ENCODE measurements at places on chromosomes 1 and 21. TPM values are rescaled to one million over a fixed set of nuclear protein-coding genes. Genes with fewer than 3 reads are reported as not detected.

Gene PEAR1
- 10.8 TPM for total RNA-seq

GRCh38 chr1:63087966-63088365, 234.4 kb upstream of the FOXD3 start:
- no peaks in the 10 kb centered on the region for H3K36me3 ChIP-seq
- DNase-seq, result no peak
- H3K27ac ChIP-seq, result no peak overlapping the region

Gene IL12RB2
- 0.22 TPM for total RNA-seq

- no peak overlapping the region for H3K27ac ChIP-seq
- no peak for DNase-seq
- H3K4me1 ChIP-seq, result no peaks in the 10 kb centered on the region
- no peaks in the 10 kb centered on the region for H3K36me3 ChIP-seq
Observed at GRCh38 chr1:90728502-90729287, 11.6 kb upstream of the BARHL2 start.

Gene CAMK1G
- not detected for total RNA-seq

Gene ITLN2
- 0.20 TPM for total RNA-seq

DNA sequence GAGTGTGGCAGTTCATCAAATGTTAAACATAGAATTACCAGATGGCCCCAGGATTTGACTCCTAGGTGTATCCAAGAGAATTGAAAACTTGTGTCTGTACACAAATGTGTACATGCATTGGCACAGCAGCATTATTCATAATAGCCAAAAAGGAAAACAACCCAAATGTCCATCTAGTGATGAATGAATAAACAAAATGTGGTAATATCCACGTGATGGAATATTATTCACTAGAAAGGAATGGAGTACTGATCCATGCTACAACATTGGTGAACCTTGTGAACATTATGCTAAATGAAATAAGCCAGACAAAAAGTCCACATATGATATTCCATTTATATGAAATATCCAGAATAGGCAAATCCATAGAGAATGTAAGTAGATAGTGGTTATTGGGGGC, 77.7 kb downstream of the RAVER2 start:
- H3K4me3 ChIP-seq, result no peak overlapping the region
- no peak overlapping the region for H3K27ac ChIP-seq
- H3K27me3 ChIP-seq, result no peaks in the 10 kb centered on the region
- DNase-seq, result no peak
- no peaks in the 10 kb centered on the region for H3K36me3 ChIP-seq
- no peaks in the 10 kb centered on the region for H3K4me1 ChIP-seq

DNA sequence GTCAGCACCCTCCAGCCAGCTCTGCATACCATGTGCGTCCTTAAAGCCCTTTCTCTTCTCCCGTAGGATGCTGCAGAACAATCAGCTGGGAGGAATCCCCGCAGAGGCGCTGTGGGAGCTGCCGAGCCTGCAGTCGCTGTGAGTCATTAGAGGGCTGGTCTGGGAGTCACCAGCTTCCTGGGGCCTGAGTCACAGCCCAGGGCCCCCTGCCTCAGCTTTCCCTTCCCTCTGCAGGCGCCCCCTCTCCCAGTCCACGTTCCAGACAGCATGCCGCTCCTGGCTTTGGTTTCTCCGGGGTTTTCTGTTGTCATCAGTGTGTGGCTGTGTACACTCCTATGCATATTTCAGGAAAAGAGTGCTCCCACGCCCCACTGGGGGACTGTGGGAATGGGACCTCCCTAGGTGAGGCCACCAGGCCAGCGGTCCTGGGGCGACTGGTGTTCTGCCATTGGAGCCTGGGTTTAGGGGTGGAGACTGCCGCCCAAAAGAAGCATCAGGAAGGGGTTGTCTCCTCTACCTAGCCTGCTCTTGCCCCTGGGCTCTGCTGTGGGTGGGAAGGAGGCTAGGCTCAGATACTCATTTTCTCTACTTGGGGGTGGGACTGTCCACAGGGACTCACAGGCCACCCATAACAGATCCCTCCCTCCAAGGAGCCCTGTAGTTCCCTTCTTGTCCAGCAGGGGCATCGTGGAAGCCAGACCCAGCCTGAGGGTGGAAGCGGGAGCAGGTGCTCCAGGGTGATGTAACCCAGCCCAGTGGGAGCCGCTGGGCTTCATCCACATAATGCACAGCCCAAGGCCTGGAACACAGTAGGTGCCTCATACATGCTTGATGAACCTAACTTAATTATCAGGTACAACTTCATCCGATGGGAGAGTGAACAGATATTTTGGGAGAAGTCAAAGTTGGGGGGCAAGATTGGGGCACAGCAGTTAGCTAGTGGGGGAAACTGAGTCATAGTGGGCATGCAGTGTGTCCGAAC, 42.5 kb downstream of the LGR6 start:
- H3K4me3 ChIP-seq, result peak overlapping the region; percentile 26
- peaks cover 30% of the 10 kb centered on the region for H3K4me1 ChIP-seq
- peak overlapping the region; percentile 37 for H3K27ac ChIP-seq
- H3K36me3 ChIP-seq, result no peaks in the 10 kb centered on the region
- peaks cover 12% of the 10 kb centered on the region for H3K27me3 ChIP-seq
- DNase-seq, result peak; percentile 86

DNA sequence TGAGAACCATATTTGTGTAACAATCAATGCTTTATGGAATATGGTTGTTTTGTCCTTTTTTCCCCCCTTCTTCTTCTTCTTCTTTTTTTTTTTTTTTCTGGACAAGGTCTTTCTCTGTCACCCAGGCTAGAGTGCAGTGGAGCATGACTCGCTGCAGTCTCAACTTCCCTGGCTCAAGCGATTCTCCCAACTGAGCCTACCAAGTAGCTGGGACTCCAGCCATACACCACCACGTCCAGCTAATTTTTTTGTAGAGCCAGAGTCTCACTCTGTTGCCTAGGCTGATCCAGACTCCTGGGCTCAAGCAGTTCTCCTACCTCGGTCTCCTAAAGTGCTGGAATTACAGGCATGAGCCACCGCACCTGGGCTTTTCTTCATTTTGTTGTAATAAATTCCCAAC, 86.7 kb downstream of the FMN2 start:
- H3K27ac ChIP-seq, result no peak overlapping the region
- no peak overlapping the region for H3K4me3 ChIP-seq
- H3K27me3 ChIP-seq, result no peaks in the 10 kb centered on the region
- no peak for DNase-seq
- H3K4me1 ChIP-seq, result no peaks in the 10 kb centered on the region
- no peaks in the 10 kb centered on the region for H3K36me3 ChIP-seq

DNA sequence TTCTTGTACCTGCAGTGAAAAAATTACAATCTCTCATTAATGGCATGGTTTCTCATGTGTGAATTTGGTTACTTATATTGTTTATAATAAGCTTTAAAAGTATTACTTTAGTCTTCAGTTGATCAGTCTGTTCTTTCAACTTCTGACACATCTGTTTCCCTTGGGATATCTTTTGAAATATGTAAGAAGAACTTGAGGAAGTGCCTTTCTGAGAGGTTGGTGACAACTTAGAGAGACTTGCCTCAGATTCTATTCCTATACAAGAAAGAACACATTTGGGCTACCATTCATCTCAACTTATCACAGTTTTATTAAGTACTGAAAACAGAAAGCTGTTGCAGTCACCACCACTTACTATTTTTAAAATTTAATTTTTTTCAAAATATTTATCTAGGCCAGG, 8.1 kb downstream of the AKNAD1 start:
- H3K27me3 ChIP-seq, result no peaks in the 10 kb centered on the region
- DNase-seq, result no peak
- no peaks in the 10 kb centered on the region for H3K4me1 ChIP-seq
- no peak overlapping the region for H3K4me3 ChIP-seq
- H3K36me3 ChIP-seq, result no peaks in the 10 kb centered on the region

Gene ZMPSTE24
- total RNA-seq, result 39.6 TPM

Gene OR2T33
- not detected for total RNA-seq

- no peaks in the 10 kb centered on the region for H3K4me1 ChIP-seq
- H3K27ac ChIP-seq, result no peak overlapping the region
- no peaks in the 10 kb centered on the region for H3K36me3 ChIP-seq
- H3K4me3 ChIP-seq, result no peak overlapping the region
- no peaks in the 10 kb centered on the region for H3K27me3 ChIP-seq
- DNase-seq, result no peak
Observed at GRCh38 chr1:119782631-119783325, 14.1 kb upstream of the HMGCS2 start.

Gene CFAP74
- 4.9 TPM for total RNA-seq

Gene LIN28A
- 1.4 TPM for total RNA-seq

DNA sequence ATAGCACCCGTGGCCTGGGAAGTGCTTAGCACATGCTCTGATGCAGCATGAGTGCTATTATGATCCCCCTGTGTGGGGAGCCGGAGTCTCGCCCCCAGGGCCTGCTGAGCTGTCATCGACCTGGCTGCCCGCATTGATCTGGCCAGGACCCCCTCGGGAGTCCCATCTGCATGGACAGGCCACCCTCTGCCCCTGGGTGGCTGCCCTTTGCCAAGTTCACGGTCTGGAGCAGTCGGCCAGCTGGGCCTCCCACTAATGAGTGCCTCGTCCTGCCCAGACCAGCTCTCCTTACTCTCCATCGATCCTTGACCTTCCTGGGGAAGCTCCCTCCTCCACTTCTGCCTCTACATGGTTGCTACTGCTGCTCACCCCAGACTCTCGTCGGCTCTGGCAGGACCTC, 121.8 kb upstream of the RUNX3 start:
- no peaks in the 10 kb centered on the region for H3K4me1 ChIP-seq
- 0 out of 2 replicates have a peak, but pooled peaks cover 4% of the 10 kb centered on the region for H3K27me3 ChIP-seq
- no peaks in the 10 kb centered on the region for H3K36me3 ChIP-seq
- no peak for DNase-seq
- H3K27ac ChIP-seq, result no peak overlapping the region

DNA sequence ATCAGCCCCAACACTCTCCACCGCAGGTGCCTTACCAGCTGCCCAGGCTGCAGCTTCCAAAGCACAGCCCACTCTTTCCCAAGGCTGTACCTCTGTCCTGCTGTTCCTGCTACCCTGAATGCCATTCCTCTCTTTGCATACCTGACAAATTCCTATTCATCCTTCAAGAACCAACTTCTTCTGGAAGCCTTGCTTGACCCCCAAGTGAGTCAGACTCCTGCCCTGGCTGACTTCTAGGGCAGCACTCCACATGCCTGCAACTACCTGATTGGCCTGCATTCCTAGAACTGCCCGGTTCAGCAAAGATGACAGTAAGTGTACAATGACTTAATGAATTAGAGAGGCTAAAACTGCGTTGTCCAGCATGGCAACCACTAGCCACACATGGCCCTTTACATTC, 20.8 kb upstream of the PDZK1IP1 start:
- DNase-seq, result no peak
- H3K4me3 ChIP-seq, result no peak overlapping the region
- no peaks in the 10 kb centered on the region for H3K4me1 ChIP-seq
- H3K27ac ChIP-seq, result no peak overlapping the region

Measured in HCT116 (cell line).